Pulmonary artery endothelial cell (primary cell): ENCODE measurements at places on chromosomes 2 and 18. TPM values are rescaled to one million over a fixed set of nuclear protein-coding genes. Genes with fewer than 3 reads are reported as not detected.

The MRPL53 gene
- 28.6 and 45.8 TPM in 2 replicates for total RNA-seq

The OR6B2 gene
- total RNA-seq, result not detected in 2 replicates

The LOXHD1 gene
- total RNA-seq, result not detected in 2 replicates

The MYO5B gene
- total RNA-seq, result 0.14 and 0.20 TPM in 2 replicates

The GATA6 gene
- total RNA-seq, result 10.5 and 11.9 TPM in 2 replicates

The MSGN1 gene
- total RNA-seq, result not detected in 2 replicates

The ACADL gene
- total RNA-seq, result not detected in 2 replicates

The LIPG gene
- 21.3 and 57.5 TPM in 2 replicates for total RNA-seq

The GKN2 gene
- total RNA-seq, result not detected in 2 replicates

The CROCC2 gene
- not detected in 2 replicates for total RNA-seq

The NYAP2 gene
- total RNA-seq, result not detected in 2 replicates

The CFAP65 gene
- total RNA-seq, result under 0.01 TPM in 1 of 2 replicates, not detected in the other

The DDX18 gene
- 55.9 and 69.6 TPM in 2 replicates for total RNA-seq

The ATP6V1B1 gene
- not detected in 2 replicates for total RNA-seq

The AQP4 gene
- not detected in 2 replicates for total RNA-seq

The MYO3B gene
- total RNA-seq, result under 0.01 TPM in 1 of 2 replicates, not detected in the other

The ANKRD30B gene
- not detected in 2 replicates for total RNA-seq

The MERTK gene
- total RNA-seq, result 25.0 and 33.6 TPM in 2 replicates

The CNDP1 gene
- not detected in 2 replicates for total RNA-seq

The MAIP1 gene
- total RNA-seq, result 27.1 and 30.3 TPM in 2 replicates
